ENCODE measurements at places on chromosomes 5 and 9. TPM values are rescaled to one million over a fixed set of nuclear protein-coding genes. Genes with fewer than 3 reads are reported as not detected.

DNA sequence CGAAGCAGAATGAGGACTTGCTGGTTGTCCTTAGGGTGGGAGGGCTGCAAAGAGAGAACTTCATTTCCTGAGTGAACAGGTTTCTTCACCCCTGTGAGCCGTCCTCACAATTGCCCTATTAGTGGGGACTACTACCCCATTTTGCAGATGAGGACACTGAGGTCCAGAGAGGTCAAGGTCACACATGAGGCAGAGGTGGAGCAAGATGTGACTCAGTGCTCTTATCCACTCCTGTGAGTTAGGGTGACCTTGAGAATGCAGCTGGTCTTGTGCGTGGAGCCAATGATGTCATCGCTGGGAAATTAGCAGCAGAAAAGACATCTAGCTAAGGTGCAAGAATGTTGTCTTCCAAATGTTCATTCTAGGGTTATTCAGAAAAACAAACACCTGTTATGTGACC lies 26.9 kb downstream of the GPRIN1 start:
- DNase-seq = no peak
- H3K36me3 ChIP-seq = no peaks in the 10 kb centered on the region
- H3K27ac ChIP-seq = no peak overlapping the region
- H3K27me3 ChIP-seq = no peaks in the 10 kb centered on the region

DNA sequence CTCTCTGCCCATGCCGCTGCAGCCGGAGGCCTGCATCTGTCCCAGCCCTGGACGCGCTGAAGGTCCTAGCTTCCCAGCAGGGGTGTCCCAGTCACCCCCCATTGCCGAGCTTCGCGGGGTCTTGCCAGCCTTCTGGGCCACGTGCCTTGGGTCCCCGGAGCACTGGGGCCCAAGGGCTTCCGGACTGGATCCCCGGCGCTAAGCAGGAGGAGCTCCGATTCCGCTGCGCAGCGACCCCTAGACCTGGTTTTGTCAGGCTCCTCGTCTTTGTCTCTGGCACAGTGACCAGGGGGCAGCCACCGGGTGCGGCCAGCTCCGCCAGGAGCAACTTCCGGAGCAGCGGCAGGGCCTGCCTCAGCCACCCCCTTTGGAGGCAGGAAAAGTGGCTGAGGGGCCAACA lies 3.3 kb upstream of the IRX1 start:
- H3K27me3 ChIP-seq = no peaks in the 10 kb centered on the region
- no peak overlapping the region for H3K4me3 ChIP-seq

DNA sequence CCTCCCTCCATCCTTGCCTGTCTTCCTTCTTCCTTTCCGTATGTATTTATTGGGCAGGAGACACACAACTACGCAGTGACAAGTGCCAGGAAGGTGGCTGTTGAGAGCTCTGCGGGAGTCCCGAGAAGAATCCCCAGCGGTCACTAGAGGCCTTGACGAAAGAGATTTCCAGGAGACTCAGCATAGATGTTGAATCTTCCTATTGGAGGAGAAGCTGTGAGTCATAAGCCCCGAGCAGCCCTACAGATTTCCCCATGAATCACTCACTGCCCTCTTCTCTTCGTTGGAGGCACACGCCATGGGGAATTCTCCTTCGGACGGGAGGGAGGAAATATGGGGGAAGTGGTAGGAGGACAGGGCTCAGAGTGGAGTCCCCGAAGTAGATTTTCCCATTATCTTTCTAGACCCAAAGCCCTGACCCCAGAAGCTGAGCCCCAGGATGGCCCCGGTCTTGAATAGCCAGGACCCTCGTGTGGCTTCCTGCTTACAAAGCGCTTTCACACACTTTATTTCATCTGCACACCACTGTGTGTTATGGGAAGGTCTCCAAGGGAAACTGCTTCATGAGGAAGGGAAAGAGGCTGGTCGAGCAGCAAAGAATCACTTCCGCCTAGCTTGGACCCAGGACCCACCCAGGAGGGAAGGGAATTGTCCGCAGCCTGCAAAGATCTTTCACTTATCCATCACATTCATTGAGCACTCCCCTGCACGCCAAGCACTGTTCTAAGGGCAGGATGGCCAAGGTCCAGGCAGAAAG lies 12.7 kb downstream of the DUSP1 start:
- DNase-seq = peak; percentile 73
- H3K4me3 ChIP-seq = no peak overlapping the region
- H3K27ac ChIP-seq = peak overlapping the region; percentile 30
- peaks cover 10% of the 10 kb centered on the region for H3K4me1 ChIP-seq

DNA sequence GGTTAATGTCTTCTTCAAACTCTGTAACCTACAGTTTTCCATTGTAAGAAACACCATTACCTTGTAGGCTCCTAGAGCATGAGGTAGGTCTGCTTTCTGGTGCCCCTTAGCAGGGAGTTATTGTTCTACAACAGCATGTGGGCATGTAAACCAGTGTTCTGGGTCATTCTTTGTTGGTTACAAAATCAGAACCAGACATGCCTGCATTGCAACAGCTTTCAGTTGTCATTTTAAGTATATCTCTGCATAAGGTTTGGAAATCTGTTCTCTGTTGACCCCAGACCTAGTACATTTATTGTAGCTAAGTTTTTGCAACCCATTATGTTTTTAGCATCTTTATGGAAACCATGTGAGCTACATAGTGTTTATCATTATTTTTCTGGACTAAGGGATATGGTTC lies 10.9 kb downstream of the RGMB start:
- no peak overlapping the region for H3K27ac ChIP-seq
- no peak for DNase-seq
- peaks cover 74% of the 10 kb centered on the region for H3K36me3 ChIP-seq

- no peak overlapping the region for H3K4me3 ChIP-seq
- H3K27me3 ChIP-seq = no peaks in the 10 kb centered on the region
- H3K36me3 ChIP-seq = no peaks in the 10 kb centered on the region
- DNase-seq = no peak
- H3K4me1 ChIP-seq = peaks cover 30% of the 10 kb centered on the region
These were observed 16.3 kb upstream of the PPP2CA start for GRCh38 chr5:134242146-134242545.

DNA sequence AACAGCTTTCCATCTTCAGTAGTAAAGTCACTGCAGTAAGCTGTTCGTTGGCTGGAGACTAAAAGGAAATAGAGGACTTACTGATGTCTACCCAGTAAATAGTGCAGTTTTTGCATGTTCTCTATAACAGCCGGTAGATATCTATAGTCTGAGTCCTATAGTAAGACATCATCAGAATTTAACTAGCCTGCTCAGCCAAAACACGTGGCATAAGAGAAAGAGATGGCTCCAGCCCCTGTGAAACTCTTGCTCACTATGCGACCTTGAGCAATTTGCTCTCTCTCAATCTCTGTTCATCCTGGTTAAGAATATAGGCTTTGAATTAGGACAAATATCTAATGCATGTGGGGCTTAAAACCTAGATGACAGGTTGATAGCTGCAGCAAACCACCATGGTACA lies 201.6 kb upstream of the PAPPA start:
- H3K36me3 ChIP-seq = no peaks in the 10 kb centered on the region
- no peak for DNase-seq
- H3K4me1 ChIP-seq = peaks cover 11% of the 10 kb centered on the region
- no peak overlapping the region for H3K27ac ChIP-seq
- H3K4me3 ChIP-seq = no peak overlapping the region

- peak; percentile 75 for DNase-seq
- H3K27ac ChIP-seq = no peak overlapping the region
- no peak overlapping the region for H3K4me3 ChIP-seq
- no peaks in the 10 kb centered on the region for H3K36me3 ChIP-seq
These were observed 5.9 kb upstream of the FRMD3 start for GRCh38 chr9:83544002-83544698.

DNA sequence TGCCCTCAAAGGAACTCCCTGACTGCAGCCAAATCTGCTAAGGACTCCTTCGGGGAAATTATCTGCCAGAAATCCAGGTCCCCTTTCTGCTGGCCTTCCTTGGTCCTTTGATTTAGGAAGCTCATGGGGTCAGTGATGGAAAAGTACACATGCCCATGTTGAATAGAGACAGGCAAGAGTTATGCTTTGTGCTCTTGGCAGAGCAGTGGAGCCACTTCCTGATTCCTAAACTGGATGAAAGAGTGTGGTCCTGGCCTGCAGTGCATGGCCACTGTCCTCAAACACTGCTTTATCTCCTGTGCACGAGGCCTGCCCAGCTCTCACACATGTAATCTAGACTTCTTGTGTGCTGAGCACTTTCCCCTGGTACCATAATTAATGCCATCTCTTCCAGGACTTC lies 2.0 kb upstream of the EBF1 start:
- H3K4me3 ChIP-seq = no peak overlapping the region
- H3K27me3 ChIP-seq = peaks cover 20% of the 10 kb centered on the region
- DNase-seq = no peak
- H3K27ac ChIP-seq = no peak overlapping the region
- H3K4me1 ChIP-seq = peaks cover 14% of the 10 kb centered on the region

DNA sequence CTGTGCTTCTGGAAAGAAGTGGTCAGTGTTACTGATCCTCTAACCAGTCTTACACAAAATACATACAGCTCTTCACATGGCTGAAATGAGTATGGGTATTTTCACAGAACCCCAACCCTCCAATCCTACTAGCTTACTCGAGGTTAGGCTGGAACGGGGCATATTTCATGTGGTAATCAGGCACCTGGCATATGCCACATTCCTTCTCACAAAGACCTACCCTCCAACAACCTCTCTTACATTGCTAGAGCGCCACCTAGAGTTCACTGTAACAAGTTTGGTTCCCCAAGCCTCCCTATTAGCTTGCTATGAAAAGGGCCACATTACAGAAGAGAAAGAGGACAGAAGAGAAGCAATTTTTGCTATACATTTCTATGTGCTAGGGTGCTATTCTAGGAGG lies 597.3 kb downstream of the PRELID2 start:
- H3K27ac ChIP-seq = no peak overlapping the region
- peak; percentile 75 for DNase-seq
- H3K36me3 ChIP-seq = no peaks in the 10 kb centered on the region
- H3K4me3 ChIP-seq = no peak overlapping the region

GRCh38 chr9:114813717-114814418 lies 8.0 kb upstream of the TNFSF15 start:
- no peak for DNase-seq
- H3K36me3 ChIP-seq = no peaks in the 10 kb centered on the region

GRCh38 chr5:392431-392988 lies 50.5 kb upstream of the EXOC3 start:
- peak; percentile 48 for DNase-seq
- peaks cover 9% of the 10 kb centered on the region for H3K4me1 ChIP-seq
- H3K4me3 ChIP-seq = no peak overlapping the region
- H3K27ac ChIP-seq = no peak overlapping the region

- H3K4me3 ChIP-seq = no peak overlapping the region
- H3K27me3 ChIP-seq = no peaks in the 10 kb centered on the region
- peaks cover 39% of the 10 kb centered on the region for H3K4me1 ChIP-seq
- H3K27ac ChIP-seq = no peak overlapping the region
- no peaks in the 10 kb centered on the region for H3K36me3 ChIP-seq
These were observed 39.1 kb upstream of the PAM start for GRCh38 chr5:102716017-102716416.

DNA sequence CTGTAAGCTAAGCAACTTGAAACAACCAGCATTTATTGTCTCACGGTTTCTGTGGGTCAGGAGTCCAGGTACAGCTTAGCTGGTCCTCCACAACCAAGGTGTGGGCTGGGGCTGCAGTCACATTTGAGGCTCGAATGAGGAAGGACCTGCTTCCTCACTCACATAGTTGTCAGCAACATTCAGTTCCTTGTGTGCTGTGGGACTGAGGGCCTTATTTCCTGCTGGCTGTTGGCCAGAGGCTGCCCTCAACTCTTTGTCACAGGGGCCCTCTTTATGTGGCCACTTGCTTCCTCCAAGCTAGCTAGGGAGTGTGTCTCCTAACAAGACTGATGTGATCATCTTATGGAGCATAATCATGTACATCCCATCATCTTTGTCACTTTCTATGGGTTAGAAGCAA lies 29.2 kb upstream of the SEMA4D start:
- no peak overlapping the region for H3K4me3 ChIP-seq
- H3K36me3 ChIP-seq = no peaks in the 10 kb centered on the region
- H3K27me3 ChIP-seq = no peaks in the 10 kb centered on the region
- H3K27ac ChIP-seq = no peak overlapping the region

HSPB3 gene
- not detected for total RNA-seq

OR1J2 gene
- not detected for total RNA-seq

HMMR gene
- total RNA-seq = 74.6 TPM

IPO11 gene
- total RNA-seq = 23.2 TPM

UNC13B gene
- 10.4 TPM for total RNA-seq

OR1Q1 gene
- not detected for total RNA-seq

Measured in PC-3 (cell line).